Activated gamma-delta T cell treated with Interleukin-2 at 50 U/mL for 16 hours (primary cell): ENCODE measurements at places on chromosomes 5 and 9.

DNA sequence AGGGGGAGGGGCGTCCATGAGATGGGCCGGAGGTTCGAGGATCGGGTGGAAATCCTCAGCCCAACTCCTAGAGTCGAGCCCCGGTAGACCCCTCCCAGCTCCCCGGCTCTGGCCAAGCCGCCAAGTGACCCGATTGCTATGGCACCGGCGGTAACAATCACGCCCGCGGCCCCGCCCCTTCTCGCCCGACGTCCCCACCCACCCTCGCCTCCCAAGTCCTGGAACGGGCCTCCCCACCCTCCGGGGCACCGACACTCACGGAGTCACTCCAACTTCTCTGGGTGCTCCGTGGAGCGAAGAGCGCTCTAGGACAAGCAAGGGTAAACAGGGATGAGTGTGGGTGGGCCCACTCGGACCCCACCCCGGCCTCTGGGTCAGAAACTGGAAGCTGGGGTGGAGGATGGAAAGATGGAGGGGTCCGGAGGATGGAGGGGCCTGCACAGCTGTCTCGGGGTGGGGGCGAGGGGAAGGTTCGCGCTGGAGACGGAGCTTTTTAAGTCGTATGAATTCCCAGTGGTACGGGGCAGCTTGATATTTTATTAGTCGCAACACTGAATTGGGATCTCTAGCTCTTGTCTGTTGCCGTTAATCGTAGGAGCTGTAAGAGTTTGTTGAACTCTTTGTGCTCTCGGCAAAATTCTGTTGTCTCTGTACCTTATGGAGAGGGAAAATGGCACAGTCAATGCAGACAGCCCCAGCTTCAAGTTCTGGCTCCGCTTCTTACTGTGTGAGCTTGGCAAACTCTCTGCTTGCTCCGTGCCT lies at the start of gene SPACA9:
Gene SPACA9, plus strand, starts transcription at position 204 of the 762 bp plus-strand sequence. CDS start 5,050 bp downstream, outside the sequence.
- no peak for DNase-seq

DNA sequence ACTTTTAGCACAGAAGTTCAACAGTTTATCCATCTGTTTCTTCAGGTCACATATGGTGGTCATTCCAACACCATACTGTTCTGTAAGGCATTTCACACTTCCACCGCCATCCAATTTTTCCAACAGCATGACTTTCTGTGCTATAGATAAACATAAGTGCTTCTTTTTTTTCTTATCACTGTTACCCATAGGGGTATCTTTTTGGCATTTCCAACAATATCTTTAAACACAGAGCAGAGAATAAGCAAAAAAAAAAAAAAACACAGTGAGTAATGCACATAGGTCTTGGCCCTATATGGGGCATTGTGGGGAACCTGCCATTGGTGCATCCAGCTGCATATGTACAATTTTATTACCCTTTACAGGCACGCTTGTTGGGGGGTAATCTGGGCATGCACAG lies 12.2 kb upstream of the ZNF367 start:
- DNase-seq, result no peak

DNA sequence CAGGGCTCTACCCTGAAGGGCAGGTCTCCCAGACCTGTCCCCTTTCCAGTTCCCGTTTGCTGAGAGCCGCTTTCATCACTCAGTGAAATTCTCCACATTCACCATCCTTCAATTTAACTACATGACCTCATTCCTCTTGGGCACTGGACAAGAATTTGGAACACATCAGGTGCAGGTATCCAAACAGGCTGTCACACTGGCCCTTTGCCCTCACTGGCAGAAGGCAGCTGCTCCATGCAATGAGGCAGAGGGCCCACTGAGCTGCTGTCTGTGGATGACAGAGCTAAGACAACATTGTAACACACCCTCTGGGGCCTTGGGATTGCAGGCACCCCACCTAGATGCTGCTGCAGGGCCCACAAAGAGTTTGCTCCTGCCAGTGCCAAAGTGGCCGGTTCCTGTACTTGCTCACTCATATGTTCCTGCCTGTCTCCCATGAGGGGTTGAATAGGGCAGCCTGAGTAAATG lies 55.1 kb downstream of the ACTL7B start:
- no peak for DNase-seq

DNA sequence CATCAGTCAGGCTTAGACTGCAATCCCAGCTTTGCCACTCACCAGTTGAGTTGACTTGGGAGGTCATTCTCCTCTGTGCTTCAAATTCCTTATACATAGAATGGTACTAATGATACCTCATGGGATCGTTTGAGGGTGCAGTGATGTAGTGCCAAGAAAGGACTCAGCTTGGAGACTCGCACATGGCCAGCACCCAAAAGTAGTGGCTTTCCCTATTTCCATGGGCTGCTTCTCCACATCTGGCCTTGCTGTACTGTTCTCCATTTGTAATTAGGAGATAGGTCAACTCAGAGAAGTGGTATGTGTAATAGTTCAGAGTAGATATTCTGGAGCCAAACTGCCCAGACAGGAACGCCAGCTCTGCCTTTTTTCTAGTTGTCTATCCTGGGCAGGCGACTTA lies 5.5 kb downstream of the CCL19 start:
- no peak for DNase-seq

DNA sequence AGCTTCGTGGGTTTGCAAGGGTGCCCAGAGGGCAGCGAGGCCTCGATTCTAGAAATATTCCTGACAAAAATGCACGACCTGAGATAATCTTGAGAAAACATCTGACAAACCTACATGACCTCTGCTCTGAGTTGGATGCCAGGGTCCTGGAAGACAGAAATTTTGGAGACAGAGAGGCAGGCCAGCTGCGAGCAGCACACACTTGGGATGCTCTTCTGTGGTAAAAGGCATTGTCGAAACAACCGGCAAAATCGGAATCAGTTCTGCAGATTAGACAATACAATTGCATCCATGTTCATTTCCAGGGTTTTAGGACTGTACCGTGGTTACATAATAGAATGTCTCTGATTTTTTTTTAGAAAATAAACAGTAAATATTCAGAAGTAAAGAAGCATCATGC lies 74.2 kb downstream of the GADD45G start:
- no peak for DNase-seq

DNA sequence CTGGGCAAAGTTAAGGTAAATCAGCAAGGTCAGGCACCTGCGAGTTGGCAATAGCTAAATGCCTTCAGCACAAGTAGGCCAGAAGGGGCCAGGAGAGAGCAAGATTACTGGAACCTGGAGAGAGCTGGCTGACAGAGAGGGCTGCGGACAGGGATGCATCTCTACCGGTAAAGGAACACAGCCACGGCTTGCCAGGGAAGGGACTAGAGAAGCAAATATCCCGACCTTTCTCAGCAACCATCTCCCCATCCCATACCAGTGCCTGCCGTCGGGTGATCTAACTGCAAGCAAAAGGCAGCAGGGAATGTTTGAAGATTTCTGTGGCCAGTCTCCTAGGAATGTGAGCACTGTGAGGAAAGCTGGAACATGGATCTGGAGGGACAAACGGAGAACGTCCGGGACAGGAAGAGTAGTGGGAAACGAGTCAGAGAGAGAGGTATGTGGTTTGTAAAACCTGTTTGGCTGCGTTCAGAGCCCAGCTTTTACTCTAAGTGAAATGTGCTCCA lies 15.9 kb upstream of the ABLIM3 start:
- no peak for DNase-seq
